Urothelium cell line (cell line): ENCODE measurements at places on chromosomes 12 and 14.
A peak's percentile ranks its signal among the peaks of the same experiment; 100 is the strongest.

- no peak for DNase-seq
Observed at GRCh38 chr12:123013185-123014095, 33.0 kb downstream of the ARL6IP4 start.

DNA sequence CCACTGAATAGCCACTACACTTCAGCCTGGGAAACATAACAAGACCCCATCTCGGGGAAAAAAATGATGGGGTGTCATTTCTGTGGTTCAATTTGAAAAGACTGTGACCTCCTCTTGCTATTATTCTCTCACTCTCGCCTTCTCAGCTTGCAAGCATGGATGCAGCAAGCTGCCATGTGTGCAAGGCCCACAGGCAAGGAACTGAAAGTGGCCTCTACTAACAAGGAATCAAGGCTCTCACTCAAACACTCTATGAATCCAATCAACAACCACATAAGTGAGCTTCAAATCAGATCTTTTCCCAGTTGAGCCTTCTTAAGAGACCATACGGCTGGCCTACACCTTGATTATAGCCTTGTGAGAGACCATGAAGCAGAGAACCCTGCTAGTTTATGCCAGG is 17.9 kb upstream of the DHRS7 start:
- no peak for DNase-seq

DNA sequence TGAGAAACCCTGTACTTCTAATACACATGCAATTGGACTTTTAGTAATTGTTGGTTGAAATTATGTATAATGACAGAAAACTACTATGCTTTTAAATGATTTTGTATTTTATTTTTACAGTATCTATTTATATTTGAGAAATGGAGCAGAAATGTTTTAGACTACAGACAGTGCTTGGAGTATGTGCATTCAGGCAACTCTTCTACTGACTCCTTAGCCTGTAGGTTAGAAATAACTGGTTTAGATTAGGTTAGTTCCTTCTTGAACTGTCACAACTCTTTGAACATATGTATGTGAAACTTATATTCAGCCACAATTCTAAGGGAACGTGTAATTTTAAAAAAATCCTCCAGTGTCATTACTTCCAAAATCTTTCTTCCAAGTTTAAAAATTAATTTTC is 1.7 kb downstream of the FGFR1OP2 start:
- no peak for DNase-seq

DNA sequence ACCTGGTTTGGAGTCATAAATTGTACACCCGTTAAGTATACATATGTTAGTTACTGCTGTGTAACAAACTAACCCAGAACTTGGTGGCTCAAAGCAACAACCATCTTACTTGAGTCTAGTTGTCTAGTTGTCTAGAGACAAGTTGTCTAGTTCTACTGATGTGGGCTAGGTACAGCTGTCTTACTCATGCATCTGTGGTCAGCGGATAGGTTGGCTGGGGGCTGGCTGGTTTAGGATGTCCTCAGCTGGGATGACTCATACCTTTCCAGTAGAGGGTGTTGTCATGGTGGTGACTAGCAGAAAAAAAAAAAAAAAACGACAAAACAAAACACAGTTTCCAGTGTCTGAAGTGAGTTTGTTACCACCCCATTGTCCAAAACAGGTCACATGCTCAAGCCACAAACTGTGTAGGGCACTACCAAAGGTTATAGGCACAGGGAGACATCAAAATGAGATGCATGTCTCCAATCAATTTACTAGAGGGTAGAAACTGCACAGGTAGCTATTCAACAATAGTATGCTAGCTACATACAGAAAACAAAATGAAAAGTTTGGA is 680.3 kb downstream of the MED13L start:
- peak; percentile 92 for DNase-seq

- no peak for DNase-seq
Observed at GRCh38 chr12:57722716-57723629, 15.6 kb downstream of the AGAP2 start.

- no peak for DNase-seq
Observed at GRCh38 chr14:38302966-38303365, 47.1 kb upstream of the CLEC14A start.
